ENCODE measurements at places on chromosomes 1 and 21.

GRCh38 chr1:228264090-228264829 lies 56.4 kb downstream of the OBSCN start:
- DNase-seq: no peak

GRCh38 chr1:72271555-72272085 lies 10.7 kb downstream of the NEGR1 start:
- DNase-seq: no peak

- DNase-seq: no peak
Measured at GRCh38 chr1:104919188-104919587, 1169.5 kb downstream of the AMY1C start.

- DNase-seq: no peak
Measured at GRCh38 chr1:9128166-9128519, 759 bp downstream of the GPR157 start.

DNA sequence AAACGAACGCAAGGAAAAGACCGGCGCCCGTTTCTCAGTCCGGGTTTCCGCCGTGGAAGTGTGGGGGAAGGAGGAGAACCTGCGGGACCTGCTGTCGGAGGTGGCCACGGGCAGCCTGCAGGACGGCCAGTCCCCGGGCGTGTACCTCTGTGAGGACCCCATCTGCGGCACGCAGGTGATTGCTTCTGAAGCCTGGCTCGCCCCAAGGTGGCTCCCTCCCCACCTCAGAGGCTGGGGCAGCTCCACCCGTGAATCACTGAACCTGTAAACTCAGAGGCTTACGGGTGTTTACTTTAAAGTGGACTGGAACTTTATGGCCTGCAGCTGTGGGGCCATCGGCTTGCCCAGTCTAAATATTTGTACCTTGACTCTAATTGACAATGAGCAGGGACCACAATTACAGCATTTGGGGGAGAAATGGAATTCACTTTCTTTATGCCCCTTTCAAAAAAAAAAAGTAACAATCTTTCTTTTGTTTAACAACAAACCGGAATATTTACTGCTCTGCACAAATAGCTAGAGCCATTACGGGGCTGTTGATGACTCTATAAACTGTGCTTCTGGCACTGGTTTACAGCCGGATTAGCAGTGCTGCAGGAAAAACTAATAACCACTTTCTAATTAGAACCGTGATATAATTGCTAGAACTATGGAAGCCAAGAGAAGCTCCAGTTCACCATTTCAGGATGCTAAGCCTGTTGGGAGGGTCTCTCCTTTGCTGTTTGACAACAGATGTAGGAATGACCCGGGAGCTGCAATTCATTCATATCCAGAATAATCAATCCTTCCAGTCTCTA lies 454.8 kb downstream of the KIF26B start:
- no peak for DNase-seq

GRCh38 chr1:205916541-205916940 lies 26.7 kb downstream of the SLC26A9 start:
- no peak for DNase-seq

GRCh38 chr1:160432371-160432786 lies 32.0 kb downstream of the VANGL2 start:
- DNase-seq: no peak

GRCh38 chr1:117188170-117188815 lies 22.4 kb downstream of the VTCN1 start:
- DNase-seq: no peak

DNA sequence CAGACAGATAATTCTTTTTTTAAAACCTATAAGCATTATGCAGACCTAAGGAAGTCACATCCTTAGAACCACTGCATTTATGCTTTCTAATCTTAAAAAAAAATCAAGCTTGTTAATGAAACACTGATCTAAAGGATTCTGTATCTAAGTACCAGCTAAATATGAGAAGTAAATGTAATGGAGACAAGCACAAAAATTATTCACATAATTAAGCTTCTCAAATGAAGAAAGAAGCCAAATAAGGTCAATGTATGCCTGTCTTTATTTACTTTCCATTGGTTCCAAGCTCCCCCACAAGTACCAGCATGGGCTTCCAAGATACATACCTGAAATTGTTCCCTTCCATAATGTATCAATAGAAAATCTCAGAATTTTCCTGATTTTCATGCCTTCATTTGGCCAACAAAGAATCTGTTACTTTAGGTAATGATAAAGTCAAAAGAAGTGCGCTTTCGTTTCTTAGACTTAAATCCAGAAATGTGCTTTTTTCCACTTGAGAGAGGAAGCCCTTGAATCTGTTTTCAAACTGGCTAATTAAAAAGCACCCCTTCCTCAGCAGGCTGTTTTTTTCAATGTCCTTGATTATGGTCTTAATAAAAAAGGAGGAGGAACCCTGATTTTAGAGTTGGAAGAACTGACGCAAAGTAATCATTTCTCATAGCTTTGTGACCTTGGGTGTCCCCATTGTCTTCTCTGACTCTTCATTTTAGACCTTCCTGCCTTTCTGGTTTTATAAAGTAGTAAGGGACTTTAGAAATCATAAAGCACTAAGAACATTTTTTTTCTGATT lies 3.8 kb downstream of the RGS2 start:
- no peak for DNase-seq

- DNase-seq: no peak
Measured at GRCh38 chr1:14238472-14239307, 359.8 kb upstream of the KAZN start.

GRCh38 chr1:32373996-32374592 lies 11.8 kb downstream of the TSSK3 start:
- no peak for DNase-seq
